ENCODE measurements at places on chromosomes 7 and 10. TPM values are rescaled to one million over a fixed set of nuclear protein-coding genes. Genes with fewer than 3 reads are reported as not detected.

Gene PLEKHS1
- total RNA-seq, result not detected

DNA sequence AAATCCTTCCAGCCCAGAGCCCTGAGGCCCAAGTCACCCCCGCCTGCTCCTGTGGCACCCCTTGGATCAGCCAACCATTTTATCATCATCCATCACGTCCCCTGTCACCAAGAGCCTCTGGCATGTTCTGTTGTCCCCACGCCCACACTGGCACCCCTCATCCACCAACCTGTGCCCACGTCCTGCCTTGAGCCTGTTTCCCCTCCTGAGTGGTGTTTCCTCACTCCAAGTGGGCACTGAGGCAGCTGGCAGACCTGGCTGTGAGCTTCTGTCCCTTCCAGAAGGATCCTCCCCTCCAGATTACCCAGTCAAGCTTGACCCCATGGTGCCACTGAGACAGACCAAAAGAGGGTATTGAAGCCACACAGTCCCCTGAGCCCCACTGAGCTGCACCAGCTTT lies 71.4 kb upstream of the ANTXRL start:
- DNase-seq, result no peak

- peak; percentile 26 for DNase-seq
Observed at GRCh38 chr10:125584954-125585353, 98.0 kb downstream of the TEX36 start.

DNA sequence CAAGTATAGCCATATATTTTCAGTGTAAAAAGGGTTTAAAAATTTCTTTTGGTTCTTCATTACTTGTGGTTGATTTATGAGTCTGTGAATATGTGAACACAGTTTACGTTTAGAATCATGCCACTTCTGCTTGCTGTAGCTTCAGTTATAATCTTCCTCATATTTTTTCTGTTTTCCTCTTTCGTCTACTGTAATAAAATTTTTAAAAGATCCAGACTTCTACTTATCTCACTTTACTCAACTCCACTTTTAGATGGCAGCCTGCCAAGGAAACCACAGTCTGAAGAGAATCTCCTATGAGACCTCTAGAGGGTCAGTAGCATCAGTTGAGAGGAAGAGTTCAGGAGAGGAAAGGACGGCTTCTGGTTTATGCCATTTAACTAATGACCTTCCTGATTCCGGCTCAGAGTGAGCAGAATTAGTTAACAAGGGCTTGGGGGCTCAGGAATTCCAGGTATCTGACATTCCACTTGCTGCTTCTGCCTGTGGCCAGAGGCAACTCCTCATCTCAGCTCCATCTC lies 21.4 kb downstream of the CREB5 start:
- DNase-seq, result peak; percentile 63

GRCh38 chr10:93346108-93346507 lies 136.0 kb downstream of the MYOF start:
- DNase-seq, result no peak

DNA sequence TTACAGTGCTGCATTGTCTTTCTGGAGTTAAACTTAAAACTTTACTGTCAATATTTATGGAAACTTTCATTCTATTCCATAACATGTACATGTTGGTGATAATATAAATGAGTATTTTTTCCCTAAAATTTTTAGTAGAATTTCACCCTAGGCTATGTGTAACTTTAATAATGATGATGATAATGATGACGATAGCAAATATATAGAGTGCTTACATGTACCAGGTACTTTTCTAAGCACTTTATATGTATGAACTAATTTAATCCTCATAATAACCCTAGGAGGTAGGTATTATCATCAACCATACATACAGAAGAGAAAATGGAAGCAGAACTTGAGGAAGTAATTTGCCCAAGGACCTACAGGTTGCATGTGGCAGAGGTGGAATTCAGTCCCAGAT lies 85.6 kb downstream of the LRRTM3 start:
- DNase-seq, result no peak

GRCh38 chr10:114033566-114033965 lies 10.1 kb upstream of the ADRB1 start:
- DNase-seq, result no peak

- DNase-seq, result no peak
Observed at GRCh38 chr7:80135309-80136104, 876 bp downstream of the GNAI1 start.

- DNase-seq, result no peak
Observed at GRCh38 chr7:45626441-45627430, 52.6 kb downstream of the ADCY1 start.

- no peak for DNase-seq
Observed at GRCh38 chr7:34672430-34672829, 14.4 kb downstream of the NPSR1 start.

GRCh38 chr10:132527339-132528063 lies 10.1 kb upstream of the INPP5A start:
- DNase-seq, result no peak

- no peak for DNase-seq
Observed at GRCh38 chr10:82267465-82267864, 392.5 kb downstream of the NRG3 start.

DNA sequence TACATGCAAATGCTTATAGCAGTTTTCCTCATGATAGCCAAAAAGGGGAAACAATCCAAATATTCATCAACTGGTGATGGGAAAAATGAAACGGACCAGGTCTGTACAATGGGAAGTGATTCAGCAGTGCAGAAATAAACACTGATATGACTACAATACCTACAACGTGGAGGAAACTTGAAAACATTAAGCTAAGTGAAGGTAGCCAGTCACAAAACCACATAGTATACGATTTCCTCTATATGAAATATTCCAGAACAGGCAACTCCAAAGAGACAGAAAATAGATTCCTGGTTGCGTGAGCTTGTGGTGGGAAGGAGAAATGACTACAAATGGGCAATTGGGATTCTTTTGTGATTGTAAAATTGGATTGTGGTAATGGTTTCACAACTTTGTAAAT lies 263.1 kb upstream of the PITRM1 start:
- no peak for DNase-seq

- DNase-seq, result no peak
Observed at GRCh38 chr7:155647302-155647701, 2.8 kb downstream of the RBM33 start.

- no peak for DNase-seq
Observed at GRCh38 chr10:88389456-88389855, 193.7 kb downstream of the RNLS start.

GRCh38 chr10:285216-285615 lies 150.0 kb downstream of the ZMYND11 start:
- DNase-seq, result no peak

DNA sequence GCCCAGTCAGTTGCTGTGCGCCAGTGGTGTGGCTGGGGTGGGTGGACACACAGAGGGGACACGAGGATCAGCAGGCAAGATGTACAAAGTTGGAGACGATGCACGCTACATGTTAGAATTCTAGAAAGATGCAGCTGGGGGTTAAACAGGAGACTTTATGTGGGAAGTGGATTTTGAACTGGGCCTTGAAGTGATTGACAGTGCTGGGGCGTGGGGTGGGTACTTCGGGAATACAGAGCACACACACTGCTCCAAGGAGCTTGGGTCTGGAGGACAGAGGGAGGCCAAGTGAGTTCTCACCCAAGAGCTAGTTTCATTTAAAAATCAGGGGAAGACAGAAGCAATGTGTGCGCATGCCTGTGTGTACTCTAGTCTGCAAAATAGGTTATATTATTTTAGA lies 87.1 kb downstream of the CREM start:
- no peak for DNase-seq

DNA sequence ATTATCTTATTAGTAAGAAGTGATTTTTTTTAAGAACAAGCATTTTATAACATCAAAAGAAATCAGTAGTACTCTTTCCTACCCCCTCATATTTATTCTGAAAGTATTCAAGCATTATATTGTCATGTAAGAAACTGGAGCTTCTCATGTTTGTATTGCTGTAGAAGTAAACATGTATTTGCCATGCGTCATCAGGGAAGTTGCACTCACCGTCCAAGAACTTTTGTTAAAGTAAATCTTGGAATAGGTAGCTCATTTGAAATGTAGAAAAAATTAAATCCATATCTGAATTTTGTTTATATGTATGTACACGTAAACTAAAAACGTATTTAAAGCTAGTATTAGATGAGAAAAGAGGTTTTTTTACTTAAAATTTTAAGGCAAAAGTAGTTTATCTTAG lies 96.8 kb downstream of the PTEN start:
- DNase-seq, result no peak

Gene ACSL5
- not detected for total RNA-seq

GRCh38 chr10:80465839-80466590 lies 11.9 kb downstream of the TSPAN14 start:
- no peak for DNase-seq

- no peak for DNase-seq
Observed at GRCh38 chr7:92704858-92705257, 114.7 kb upstream of the FAM133B start.

Gene GPR15LG
- not detected for total RNA-seq

DNA sequence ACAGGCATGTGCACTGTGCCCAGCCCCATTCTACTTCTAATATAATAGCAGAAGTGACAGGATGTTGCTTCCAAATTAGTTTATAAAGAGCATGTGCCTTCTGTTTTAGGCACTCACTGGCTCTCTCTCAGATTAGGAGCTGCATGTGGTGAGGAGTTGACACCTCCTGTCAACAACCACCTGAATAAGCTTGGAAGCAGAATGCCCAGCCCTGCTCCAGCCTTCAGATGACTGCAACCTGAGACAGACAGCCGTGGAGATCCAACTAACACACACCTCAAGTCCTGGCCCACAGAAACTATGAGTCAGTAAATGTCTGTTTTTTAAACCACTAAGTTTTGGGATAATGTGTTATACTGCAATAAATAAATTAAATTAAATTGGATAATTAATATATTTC lies 54.5 kb downstream of the PARD3 start:
- no peak for DNase-seq
